ENCODE measurements at places on chromosomes 6 and 20. TPM values are rescaled to one million over a fixed set of nuclear protein-coding genes. Genes with fewer than 3 reads are reported as not detected.
A peak's percentile ranks its signal among the peaks of the same experiment; 100 is the strongest.

Gene NRSN1
- 0.14 TPM for total RNA-seq

Gene PSORS1C2
- not detected for total RNA-seq

Gene DEFB132
- not detected for total RNA-seq

Gene EPPIN
- total RNA-seq: not detected

Gene ARHGAP40
- 8.3 TPM for total RNA-seq

Gene LCA5
- 18.3 TPM for total RNA-seq

Gene NELFE
- 141 TPM for total RNA-seq

Gene FILIP1
- total RNA-seq: not detected

Gene IL17F
- not detected for total RNA-seq

Gene HCRTR2
- total RNA-seq: not detected

Gene PXDC1
- total RNA-seq: 15.0 TPM

Gene TNXB
- 10.6 TPM for total RNA-seq

Gene HLA-DQB2
- total RNA-seq: 0.39 TPM

Gene MAPK13
- 59.3 TPM for total RNA-seq

Gene LINC00237
- total RNA-seq: not detected

- peak; percentile 44 for DNase-seq
Observed at GRCh38 chr6:45504947-45505346, 127.2 kb upstream of the SUPT3H start.

DNA sequence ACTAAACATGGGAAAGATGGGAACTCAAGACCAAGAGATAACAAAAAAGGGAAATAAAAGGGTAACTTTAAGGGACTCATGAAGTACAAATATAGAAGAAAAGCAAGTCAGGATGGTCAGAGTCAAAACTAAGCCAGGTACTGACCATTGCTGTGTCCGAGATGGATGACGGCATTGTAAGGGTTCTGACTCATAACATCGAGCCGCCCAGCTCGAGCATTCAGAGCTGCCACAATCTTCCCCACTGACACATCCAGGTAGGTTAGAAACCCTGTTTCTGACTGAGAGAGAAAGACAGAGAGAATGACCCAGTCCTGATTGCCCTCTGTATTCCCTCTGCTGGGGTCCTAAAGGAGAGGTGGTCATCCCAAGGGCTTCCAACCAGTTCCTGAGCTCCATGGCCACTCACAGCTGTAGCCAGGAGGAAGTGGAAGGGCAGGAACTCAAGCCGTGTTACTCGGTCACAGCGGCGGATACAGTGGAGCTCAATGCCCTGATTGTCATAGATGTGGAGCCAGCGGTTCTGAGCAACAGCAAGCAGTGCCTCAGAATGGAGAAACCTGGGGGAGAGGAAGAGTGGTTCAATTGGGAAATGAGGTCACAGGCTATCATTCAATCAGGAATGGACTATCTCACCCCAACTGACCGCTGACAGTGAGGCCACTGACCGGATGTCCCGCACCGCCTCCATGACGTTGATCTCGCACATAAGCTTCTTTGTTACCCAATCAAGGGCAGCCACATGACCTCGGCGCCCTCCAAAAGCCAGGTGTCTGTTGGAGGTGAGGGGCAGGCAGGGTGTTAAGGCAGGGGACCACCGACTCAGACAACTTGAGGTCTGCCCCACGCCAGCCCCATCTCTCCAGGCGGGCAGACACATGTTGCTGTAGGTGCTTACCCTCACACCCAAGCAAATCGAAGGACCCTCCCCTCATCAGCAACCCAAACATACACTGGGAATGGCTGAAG lies 1.8 kb downstream of the WDR46 start:
- DNase-seq: no peak

- DNase-seq: peak; percentile 64
Observed at GRCh38 chr6:42136508-42137193, 5.8 kb downstream of the C6orf132 start.

DNA sequence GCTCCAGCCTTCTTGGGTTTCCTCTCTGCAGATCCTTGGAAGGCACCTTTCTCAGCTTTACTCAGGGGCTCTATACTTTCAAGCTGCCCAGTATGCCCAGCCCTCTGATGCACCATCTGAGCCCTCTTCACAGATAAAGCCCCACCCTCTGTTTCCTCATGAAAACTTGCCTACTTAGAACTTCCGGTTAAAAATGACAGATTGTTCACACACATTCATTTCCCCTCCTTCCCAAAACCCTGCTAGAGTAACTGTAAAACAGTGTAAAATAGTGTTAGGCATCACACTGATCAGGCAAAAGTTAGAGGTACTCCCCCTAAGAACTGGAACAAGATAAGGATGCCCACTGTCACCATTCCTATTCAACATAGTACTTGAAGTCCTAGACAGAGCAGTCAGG lies 14.0 kb upstream of the GCM1 start:
- no peak for DNase-seq

GRCh38 chr6:80442366-80442765 lies 335.9 kb downstream of the BCKDHB start:
- no peak for DNase-seq

GRCh38 chr6:126064748-126065401 lies 78.5 kb downstream of the TRMT11 start:
- DNase-seq: no peak

GRCh38 chr6:70107852-70108629 lies 194.8 kb downstream of the COL9A1 start:
- peak; percentile 46 for DNase-seq

DNA sequence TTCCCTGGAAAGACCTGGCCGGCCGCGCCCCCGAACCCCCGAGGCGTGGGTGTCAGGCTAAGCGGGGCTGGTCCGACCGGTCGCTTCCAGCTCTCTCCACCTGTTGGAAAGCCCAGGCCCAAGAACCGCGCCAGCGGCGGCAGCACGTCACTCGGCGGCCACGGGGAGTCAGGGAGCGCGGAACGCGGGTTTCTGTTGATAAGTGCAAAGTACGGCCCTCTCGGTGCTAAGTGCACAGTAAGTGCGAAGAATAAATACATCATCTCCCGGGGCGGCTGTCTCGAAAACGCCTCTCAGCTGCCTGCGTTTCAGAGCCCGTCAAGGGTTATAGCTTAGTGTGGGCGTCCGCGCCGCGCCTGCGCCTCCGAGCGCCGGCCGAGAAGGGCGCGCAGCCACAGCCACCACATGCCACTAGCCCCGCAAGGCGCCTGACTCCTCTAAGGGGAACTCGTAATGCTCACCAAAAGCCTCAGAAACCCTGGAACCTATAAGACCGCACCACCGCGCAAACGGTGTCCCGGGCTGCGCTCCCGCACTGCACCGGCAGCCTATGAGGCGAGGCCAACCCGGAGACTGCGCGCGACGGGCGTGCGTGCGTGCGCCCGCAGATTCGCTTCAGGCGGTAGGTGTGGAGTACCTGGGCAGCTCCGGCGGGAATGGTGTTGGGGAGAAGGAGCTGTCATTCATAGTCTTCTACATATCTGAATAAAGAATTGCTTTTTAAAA lies 9.2 kb upstream of the TBX18 start:
- peak; percentile 58 for DNase-seq

DNA sequence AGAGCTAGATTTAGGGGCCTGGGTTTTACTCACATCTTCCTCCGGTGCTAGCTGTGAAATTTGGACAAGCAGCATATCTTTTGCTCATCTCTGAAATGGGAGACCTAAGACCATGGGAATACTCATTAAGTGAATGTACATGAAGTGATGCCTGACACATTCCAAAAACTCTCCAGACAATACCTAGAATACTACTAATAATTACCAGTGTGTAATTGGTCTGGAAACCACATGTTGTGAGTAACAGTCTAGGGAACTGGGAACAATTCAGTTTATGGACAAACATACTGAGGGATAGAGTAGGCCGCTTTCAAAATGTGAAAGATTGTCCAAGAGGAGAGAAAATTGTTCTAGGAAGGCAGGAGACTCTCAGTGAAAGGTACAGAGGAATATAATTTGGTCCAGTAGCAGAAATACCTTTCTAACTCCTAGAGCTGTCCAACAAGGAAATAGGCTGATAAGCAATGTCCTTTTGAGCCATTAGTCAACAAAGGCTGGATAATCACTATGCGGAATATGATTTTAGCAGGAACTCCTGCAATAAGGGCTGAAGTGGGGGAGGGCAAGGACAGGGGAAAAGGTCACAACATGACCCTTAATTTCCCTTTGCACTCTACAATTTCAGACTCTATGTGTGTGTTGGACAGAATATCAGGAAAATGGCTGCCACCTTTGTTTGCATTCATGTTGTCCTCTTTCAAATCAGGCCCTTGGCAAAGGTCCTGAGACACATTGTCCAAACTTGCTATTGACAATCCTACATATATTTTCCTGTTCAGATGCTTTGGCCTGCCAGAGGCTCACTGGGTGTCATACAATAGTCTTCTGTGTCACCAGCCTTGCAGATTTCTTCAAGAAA lies 315.4 kb downstream of the PLCB1 start:
- no peak for DNase-seq

- DNase-seq: no peak
Observed at GRCh38 chr6:42805297-42805861, 23.5 kb downstream of the BICRAL start.

DNA sequence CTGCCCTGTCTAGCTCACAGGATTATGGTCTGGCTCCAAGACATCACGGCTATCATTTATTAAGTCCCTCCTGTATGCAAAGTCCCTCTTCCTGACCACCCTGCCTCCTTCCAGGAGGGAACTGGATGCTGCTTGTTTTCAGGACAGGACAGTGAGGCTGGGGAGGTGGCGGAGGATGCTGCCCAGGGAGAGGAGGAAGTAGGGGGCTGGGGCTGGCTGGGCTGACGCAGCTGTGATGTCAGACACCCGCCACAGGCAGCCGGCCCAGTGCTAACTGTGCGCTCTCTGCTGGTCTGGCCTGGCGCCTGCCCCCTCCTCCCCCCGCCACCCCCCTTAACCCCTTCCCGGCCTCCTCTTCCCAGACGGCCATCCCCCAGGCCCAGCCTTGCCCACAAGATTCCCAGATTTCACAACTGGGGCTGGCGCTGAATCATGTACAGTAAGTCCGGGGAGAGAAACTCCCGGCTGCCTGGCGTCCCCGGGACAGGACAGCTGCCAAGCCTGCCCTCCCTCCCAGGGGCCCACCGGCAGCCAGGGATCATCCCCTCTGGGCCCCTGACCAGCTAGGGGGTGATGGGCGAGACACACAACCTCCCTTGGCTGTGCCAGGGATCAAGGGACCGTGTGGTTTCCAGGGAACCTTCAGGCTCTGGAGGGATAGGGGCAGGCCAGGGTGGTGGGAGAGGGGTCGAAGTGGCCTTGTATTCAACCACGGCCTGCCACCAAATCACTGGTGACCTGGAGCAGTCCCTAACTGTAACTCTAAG lies 118.1 kb downstream of the CEBPB start:
- DNase-seq: peak; percentile 80

- DNase-seq: no peak
Observed at GRCh38 chr20:25321262-25321831, 69.3 kb downstream of the ABHD12 start.

GRCh38 chr6:126156973-126157372 lies 170.6 kb downstream of the TRMT11 start:
- DNase-seq: peak; percentile 2

DNA sequence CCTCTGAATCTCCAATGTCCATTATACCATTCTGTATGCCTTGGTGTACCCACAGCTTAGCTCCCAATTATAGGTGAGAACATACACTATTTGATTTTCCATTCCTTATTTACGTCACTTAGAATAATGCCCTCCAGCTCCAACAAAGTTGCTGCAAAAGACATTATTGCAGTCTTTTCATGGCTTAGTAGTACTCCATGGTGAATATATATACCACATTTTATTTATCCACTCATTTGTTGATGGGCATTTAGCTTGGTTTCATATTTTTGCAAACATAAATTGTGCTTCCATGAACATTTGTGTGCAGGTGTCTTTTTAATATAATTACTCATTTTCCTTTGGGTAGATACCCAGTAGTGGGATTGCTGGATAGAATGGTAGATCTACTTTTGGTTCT lies 374.1 kb upstream of the HTR1E start:
- DNase-seq: no peak

DNA sequence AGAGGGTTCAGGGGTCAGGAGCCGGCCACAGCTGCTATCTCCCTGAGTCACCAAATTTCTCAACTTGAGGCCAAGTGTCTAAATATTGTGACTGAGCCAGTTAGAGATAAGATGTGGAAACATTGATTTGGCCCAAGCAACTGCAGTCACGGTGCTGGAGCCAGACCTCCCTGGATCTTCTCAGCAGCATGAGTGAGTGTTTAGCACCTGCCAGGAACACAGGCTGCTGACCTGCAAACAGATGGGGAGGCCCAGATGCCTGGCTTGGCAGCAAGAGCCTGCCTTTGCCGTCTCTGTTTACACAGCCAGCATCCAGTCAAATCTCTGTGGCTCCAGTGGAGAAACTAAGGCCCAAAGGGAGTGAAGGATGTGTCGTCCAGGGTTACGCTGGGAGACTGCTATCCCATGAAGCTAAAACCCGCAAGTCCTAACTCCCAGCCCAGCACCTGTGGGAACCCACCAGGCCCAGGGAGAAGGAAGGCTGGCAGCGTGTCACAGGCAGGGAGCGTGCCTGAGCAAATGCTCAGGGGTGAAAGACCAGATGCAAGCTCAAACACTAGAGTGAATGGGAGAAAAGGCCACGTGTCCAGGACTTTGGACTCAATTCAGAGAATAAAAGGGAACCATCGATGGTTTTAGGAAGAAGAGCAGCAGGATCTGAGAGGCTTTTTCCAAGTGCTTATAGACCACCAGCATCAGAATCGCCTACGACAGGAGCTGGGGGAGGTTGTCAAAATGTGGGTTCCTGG lies 15.9 kb upstream of the PTGIS start:
- DNase-seq: peak; percentile 87

- DNase-seq: peak; percentile 94
Observed at GRCh38 chr6:43143235-43144128, 27.6 kb upstream of the SRF start.

DNA sequence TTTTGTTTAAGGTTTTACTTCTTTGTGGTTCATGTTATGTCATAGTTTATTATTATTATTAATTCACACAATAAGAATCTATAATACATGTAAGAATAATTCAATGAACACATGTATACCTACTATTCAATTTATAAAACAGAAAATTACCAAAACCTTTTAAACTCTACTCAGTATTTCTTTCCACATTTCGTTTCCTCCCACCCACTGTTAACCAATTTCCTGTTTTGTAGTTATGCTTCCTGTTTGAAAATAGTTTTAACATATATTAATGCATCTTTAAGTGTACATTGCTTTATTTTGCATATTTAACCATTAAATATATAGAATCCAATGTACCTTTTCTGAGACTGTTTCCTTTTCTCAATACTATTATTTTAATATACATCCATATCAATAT lies 397.9 kb upstream of the SPTLC3 start:
- no peak for DNase-seq

DNA sequence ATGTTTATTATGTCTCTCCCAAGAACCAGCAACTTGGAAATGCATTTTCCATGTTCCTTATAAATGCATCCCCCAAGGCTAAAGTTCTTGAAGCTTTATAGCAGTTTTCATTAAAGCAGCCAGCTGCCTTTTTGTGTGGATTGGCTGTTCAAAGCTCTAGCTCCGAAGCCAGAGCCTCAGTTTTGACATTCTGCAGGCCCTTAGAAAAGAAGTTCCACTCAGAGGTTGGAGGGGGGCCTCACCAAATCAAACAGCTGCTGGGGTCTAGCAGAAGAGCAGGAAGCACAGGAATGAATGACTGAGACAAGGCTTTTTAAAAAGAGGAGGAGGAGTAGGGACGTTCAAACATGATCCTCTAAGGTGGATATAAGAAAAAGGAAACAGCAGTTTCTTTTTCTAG lies 4.2 kb upstream of the POU3F2 start:
- no peak for DNase-seq

GRCh38 chr6:37547564-37548061 lies 47.9 kb upstream of the CCDC167 start:
- no peak for DNase-seq

- DNase-seq: no peak
Observed at GRCh38 chr20:44218446-44218845, 7.9 kb upstream of the OSER1 start.

All from Calu3 (cell line).